ENCODE measurements at places on chromosomes 2 and 18. TPM values are rescaled to one million over a fixed set of nuclear protein-coding genes. Genes with fewer than 3 reads are reported as not detected.

Gene DAPL1
- total RNA-seq, result not detected

- H3K4me1 ChIP-seq, result no peaks in the 10 kb centered on the region
- H3K36me3 ChIP-seq, result no peaks in the 10 kb centered on the region
- no peak overlapping the region for H3K27ac ChIP-seq
- H3K4me3 ChIP-seq, result no peak overlapping the region
- peak; percentile 58 for DNase-seq
- peaks cover 44% of the 10 kb centered on the region for H3K27me3 ChIP-seq
Observed at GRCh38 chr18:57353940-57354461, 1.6 kb downstream of the ST8SIA3 start.

GRCh38 chr2:191217580-191217979 lies 27.6 kb upstream of the MYO1B start:
- no peak for DNase-seq
- H3K4me1 ChIP-seq, result peaks cover 32% of the 10 kb centered on the region

Gene MTHFD2
- 411 TPM for total RNA-seq

DNA sequence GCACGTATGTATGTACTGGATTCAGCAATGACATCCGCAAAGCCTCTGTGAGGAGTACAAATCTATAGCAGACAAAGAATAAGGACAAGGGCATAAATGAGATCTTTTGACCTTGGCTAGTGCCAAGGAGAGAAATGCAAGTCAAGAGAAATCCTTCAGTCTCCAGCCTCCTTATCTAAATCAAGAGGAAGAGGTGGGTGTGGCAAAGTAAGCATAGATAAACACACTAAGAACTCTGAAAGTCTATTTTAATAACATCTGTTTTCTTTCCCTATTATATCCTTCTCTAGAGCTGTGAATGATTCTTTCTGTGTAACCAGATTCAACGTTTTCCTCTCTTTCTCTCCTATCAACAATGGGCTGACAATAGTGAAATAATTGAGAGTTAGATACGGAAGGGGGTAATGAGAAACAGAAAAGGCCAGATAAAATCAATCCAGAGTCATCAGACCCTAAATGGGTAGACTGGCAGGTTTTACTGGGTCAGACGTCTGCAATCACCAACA lies 118.5 kb upstream of the ZFP36L2 start:
- H3K4me1 ChIP-seq, result no peaks in the 10 kb centered on the region
- no peak overlapping the region for H3K4me3 ChIP-seq
- H3K27ac ChIP-seq, result no peak overlapping the region
- H3K27me3 ChIP-seq, result no peaks in the 10 kb centered on the region
- H3K36me3 ChIP-seq, result peaks cover 9% of the 10 kb centered on the region

GRCh38 chr2:28366496-28367282 lies 26.0 kb upstream of the FOSL2 start:
- H3K27ac ChIP-seq, result peak overlapping the region; percentile 90
- H3K4me3 ChIP-seq, result peak overlapping the region; percentile 30
- peak; percentile 64 for DNase-seq
- H3K36me3 ChIP-seq, result no peaks in the 10 kb centered on the region

Gene STPG4
- total RNA-seq, result 0.14 TPM

Gene CWC22
- total RNA-seq, result 25.3 TPM

Gene SLC19A3
- not detected for total RNA-seq

Gene DNAJB2
- total RNA-seq, result 62.8 TPM

Gene SLC9A4
- 0.11 TPM for total RNA-seq

- H3K4me1 ChIP-seq, result no peaks in the 10 kb centered on the region
- no peak for DNase-seq
- H3K27me3 ChIP-seq, result peaks cover 12% of the 10 kb centered on the region
- no peak overlapping the region for H3K27ac ChIP-seq
- no peak overlapping the region for H3K4me3 ChIP-seq
Observed at GRCh38 chr2:88167740-88168139, 2.4 kb upstream of the THNSL2 start.

DNA sequence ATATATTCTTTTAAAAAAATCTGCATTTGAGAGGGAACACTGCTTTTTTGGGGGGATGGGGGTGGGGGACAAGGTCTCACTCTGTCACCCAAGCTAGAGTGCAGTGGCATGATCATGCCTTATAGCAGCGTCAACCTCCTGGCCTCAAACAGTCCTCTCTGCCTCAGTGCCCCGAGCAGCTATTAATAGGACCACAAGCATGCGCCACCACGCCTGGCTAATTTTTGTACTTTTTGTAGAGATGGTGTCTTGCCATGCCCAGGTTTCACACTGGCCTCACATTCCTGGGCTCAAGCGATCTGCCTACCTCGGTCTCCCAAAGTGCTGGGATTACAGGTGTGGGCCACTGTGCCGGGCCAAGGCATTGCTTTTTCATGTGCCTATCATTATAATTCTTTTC lies 154.2 kb downstream of the ATAD2B start:
- peaks cover 41% of the 10 kb centered on the region for H3K36me3 ChIP-seq
- no peak overlapping the region for H3K4me3 ChIP-seq
- H3K27me3 ChIP-seq, result no peaks in the 10 kb centered on the region
- no peak overlapping the region for H3K27ac ChIP-seq
- H3K4me1 ChIP-seq, result no peaks in the 10 kb centered on the region

Gene SERPINB10
- total RNA-seq, result not detected

DNA sequence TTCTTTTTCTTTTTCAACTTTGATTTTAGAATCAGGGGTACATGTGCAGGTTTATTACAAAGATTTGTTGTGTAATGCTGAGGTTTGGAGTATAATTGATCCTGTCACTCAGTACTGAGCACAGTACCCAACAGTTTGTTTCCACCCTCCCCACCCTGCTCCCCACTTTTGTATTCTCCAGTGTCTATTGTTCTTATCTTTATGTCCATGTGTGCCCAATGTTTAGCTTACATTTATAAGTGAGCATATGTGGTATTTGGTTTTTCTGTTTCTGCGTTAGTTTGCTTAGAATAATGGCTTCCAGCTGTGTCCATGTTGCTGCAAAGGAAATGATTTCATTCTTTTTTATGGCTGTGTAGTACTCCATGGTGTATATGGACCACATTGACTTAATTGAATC lies 43.1 kb downstream of the RDH14 start:
- H3K4me1 ChIP-seq, result no peaks in the 10 kb centered on the region
- H3K27me3 ChIP-seq, result peaks cover 11% of the 10 kb centered on the region
- H3K4me3 ChIP-seq, result no peak overlapping the region

DNA sequence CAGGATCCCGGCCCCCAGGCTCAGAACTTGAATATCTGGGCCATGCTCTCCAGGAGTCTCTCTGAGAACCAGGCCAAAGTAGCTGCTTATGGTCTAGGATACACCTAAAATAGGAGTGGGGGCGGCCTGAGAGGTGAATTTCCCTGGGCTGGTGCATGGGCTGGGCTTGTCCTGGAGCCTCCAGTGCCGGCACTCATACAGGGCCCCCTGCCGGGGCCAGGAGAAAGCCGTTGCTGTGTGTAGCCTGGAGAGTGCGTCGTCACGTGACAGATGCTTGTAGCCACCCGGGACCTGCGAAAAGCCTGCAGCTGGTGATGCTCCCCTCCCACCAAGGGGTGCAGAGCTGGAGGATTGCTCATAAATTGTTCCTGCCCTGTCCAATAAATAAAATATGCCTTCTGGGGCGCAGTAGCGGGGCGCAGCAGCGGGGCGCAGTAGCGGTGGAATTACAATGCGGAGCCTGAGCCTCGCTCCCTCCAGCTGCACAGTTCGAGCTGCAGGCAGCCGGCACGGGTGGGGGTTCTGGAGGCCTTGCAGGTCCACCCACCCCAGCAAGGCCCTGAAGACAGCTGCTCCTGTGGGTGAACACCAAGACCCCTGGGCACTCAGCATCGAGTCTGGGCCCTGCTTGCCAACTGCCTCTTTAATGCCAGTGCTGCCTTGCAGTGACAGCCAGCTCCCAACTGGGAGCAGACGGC lies 289.9 kb downstream of the NDUFA10 start:
- no peaks in the 10 kb centered on the region for H3K27me3 ChIP-seq
- no peak overlapping the region for H3K27ac ChIP-seq
- no peaks in the 10 kb centered on the region for H3K4me1 ChIP-seq
- H3K36me3 ChIP-seq, result no peaks in the 10 kb centered on the region
- H3K4me3 ChIP-seq, result no peak overlapping the region
- no peak for DNase-seq

DNA sequence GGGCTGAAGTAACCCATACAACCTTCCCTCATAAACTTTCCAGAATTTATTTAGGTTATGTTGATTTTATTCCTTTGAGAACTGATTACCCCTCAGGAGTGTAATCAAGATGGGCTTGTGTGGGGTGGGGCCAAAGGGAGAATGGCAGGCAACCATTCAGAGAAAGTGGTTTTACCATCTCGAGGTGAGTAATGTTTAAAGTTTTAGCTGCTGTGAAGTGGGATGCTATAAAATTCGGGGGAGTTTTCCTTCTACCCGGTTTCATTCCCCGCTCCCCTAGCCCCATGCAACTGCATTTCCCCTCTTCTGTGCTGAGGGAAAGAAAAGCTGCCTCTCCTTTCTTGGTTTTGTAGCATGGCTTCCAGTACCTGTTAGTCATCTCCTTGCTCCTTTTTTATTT lies 34.7 kb downstream of the MAP4K4 start:
- no peaks in the 10 kb centered on the region for H3K27me3 ChIP-seq
- DNase-seq, result peak; percentile 26
- H3K4me3 ChIP-seq, result no peak overlapping the region
- H3K4me1 ChIP-seq, result peaks cover 92% of the 10 kb centered on the region
